Left colon (tissue), 2 donors: ENCODE measurements at places on chromosomes 12 and 14.
A peak's percentile ranks its signal among the peaks of the same experiment; 100 is the strongest.

DNA sequence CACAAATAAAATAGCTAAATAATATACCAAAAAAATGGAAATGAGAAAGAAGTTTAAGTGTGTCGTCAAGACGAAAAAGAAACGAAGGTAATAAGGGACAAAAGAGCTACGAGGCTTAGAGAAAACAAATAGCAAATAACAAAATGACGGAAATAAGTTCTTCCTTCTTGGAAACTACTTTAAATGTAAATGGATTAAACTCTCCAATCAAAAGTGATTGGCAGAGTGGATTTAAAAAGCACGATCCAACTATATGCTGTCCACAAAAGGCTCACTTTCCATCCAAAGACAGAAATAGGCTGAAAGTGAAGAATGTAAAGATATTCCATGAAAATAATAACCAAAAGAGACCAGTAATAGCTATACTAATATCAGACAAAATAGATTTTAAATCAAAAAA is 82.4 kb downstream of the DIO3 start:
- DNase-seq = no peak

- no peak for DNase-seq
Observed at GRCh38 chr14:99829450-99829849, 36.2 kb downstream of the EML1 start.

DNA sequence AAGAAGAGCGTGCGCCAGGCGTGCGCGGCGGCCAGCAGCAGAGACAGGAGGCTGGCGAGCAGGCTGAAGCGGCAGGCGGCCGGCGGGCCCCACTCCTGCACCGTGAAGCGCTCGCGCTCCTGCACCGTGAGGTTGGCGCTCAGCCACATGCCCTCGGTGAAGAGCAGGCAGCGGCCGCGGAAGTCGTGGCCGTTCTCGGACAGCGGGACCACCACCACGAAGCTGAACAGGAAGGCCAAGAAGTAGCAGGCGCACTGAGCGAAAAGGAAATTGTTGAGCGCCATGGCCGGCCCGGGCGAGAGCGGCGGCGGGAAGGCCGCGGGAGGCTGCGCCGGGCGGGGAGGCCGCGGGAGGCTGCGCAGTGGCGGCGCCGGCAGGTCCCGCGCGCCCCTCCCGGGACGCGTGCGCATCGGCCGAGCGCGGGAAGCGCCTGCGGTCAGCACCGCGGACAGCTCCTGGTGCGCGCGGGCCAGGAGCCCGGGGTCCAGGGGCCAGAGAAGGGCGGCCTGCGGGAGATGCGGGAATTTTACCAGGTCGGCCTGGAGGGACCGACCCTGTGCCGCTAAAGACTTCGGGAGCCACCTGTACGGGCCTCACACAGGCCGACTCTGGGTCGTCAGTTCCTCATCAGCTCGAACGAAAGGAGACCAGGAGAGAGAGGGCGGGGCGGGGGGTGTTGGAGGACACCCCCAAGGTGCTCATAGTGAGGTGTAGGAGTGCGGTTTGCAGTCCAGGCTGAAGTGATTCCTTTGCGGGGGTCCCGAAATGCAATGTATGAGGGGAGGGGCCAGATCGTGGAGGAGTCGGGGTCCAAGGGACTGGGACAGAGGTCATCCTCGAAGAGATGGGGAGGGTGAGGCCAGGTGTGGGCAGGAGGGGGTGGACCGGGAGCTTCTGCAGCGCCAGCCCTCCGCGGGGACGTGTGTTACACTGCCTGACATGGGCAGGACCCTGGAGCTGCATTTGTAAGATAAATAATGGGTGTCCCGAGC is at the start of gene TMEM179:
TSS of gene TMEM179 (minus strand) at position 315 of the 992 bp plus-strand sequence. CDS start at position 284, 31 bp downstream.
- DNase-seq = no peak

- no peak for DNase-seq
Observed at GRCh38 chr12:98352835-98353234, 162.6 kb upstream of the TMPO start.

- DNase-seq = no peak
Observed at GRCh38 chr14:72553656-72554055, 340.2 kb downstream of the DPF3 start.

GRCh38 chr12:39044754-39045153 is 139.4 kb upstream of the CPNE8 start:
- DNase-seq = no peak

- no peak for DNase-seq
Observed at GRCh38 chr12:114625294-114625851, 58.6 kb downstream of the TBX3 start.

- no peak for DNase-seq
Observed at GRCh38 chr14:59407246-59408010, 57.8 kb downstream of the GPR135 start.

DNA sequence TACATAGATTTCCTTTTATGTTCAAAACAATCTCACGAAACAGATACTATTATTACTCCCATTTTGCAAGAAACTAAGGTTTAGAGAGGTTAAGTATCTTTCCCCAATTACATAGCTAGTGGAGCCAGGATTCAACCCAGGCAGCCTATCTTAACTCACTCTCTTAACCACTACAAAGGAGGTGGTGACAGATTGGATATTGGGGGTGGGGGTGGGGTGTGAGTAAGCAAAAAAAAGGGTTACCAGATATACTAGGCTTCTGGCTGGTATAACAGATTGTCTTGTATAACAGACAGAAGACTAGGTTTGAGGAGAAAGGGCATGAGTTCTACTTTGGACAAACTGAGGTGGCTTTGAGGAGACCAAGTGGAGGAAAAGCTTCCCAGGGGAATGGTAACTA is 2.1 kb downstream of the GMFB start:
- no peak for DNase-seq

- no peak for DNase-seq
Observed at GRCh38 chr14:89507521-89507920, 90.5 kb upstream of the FOXN3 start.

DNA sequence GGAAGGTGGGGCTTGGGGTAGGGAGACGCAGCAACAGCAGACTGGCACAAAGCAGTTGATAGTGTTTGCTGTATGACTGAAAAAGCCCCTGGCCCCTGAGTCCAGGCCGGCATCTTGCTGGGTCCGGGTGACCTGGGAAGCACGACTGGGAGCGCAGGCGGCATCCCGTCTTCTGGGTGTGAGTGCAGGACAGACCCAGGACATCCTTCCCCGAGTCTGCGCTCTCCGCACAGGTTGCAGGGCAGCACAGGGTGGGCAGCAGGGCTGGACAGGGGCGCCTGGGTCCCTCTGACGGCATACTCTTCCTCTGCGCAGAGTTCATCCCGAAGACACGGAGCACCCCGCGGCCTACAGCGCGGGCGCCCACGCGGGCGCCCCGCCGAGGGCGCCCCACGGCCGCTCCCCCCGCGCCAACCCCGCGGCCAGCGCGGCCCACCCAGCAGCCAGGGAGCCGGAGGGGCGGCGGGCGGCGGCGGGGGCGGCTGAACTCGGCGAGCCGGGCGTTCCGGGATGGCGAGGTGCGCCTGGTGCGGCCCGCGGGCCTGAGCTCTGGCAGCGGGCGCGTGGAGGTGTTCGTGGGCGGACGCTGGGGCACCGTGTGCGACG is 9.2 kb upstream of the CYP46A1 start:
- DNase-seq = no peak

DNA sequence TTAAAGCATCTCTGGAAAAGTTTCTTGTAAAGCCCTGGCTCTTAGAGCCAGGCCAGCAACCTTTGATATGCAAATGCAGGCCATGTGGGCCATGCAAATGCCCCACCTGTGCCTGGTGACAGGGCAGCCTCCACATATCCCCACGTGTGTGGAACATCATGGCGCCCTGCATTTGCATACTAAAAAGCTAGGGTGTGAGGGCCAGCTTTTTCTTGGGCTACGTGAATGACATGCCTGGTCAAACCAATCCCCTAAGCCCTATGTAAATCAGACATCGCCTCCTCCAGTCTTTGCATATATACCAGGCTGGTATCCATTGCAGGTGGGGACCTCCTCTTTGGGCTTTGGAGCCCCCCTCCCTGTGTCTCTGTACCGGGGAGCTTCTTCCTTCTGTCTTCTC is 6.4 kb downstream of the CSRP2 start:
- DNase-seq = no peak

- peak; percentile 4 for DNase-seq
Observed at GRCh38 chr14:87805315-87805723, 187.7 kb downstream of the GALC start.

DNA sequence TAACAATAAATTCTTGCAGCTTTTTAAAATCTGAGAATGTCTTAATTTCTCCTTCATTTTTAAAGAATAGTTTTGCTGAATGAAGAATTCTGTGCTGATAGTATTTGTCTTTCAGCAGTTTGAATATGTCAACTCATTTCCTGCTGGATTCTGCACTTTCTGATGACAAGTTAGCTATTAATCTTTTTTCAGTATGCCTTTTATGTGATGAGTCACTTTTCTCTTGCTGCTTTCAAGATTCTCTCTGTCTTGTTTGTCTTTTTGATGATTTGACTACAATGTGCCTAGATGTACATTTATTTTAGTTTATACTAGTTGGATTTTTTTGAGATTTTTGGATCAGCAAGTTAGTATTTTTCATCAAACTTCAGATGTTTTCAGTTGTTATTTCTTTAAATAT is 87.9 kb upstream of the AVPR1A start:
- no peak for DNase-seq

- no peak for DNase-seq
Observed at GRCh38 chr14:102901633-102902032, 20.8 kb upstream of the AMN start.

DNA sequence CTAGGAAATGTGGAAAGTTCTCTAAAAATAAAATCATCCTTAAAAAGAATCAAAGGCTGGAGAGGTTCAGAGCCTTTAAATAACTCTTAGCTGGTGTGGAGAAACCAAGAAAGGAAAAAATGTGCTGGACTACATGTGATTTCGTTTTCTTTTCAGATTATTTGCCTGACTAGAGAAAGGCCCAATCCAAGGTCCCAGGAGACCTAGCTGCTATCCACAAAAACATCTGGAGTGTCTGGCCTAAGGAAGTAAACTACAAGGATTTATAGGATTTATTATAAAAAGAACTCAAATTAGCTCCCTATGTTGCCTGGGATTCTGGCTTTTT is 774 bp upstream of the TMEM30B start:
- no peak for DNase-seq

DNA sequence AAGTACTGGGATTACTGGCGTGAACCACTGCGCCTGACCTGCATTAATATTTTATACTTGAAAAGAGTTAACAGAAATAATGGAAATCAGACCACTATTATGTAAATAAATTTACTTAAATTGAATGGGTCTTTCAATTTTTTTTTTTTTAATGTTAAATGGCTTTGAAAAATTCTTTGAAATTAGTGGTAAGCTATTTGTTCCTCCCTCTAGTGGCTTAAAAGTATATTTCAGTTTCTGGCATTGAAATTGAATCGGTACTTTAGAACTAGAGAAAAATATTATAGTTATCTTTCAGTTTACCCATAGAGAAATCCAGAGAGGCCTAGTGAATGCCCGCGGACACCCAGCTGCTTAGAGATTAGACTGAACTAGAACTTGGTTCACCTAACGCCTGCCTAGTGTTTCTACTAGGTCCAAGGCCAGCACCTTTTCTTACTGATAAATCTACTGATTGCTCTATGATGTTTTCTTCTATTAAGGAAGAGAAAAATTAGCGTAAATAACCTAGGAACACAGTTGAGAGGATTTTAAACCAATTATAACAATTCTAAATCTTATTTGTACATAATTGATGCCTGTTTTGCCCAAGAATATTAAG is 106.5 kb downstream of the EML1 start:
- no peak for DNase-seq

- no peak for DNase-seq
Observed at GRCh38 chr14:64801046-64801445, 78.7 kb downstream of the SPTB start.

- no peak for DNase-seq
Observed at GRCh38 chr14:55317542-55318306, 46.5 kb downstream of the FBXO34 start.

GRCh38 chr14:62654641-62655040 is 390.6 kb downstream of the KCNH5 start:
- no peak for DNase-seq

- DNase-seq = no peak
Observed at GRCh38 chr14:94573475-94574277, 7.5 kb upstream of the SERPINA5 start.

DNA sequence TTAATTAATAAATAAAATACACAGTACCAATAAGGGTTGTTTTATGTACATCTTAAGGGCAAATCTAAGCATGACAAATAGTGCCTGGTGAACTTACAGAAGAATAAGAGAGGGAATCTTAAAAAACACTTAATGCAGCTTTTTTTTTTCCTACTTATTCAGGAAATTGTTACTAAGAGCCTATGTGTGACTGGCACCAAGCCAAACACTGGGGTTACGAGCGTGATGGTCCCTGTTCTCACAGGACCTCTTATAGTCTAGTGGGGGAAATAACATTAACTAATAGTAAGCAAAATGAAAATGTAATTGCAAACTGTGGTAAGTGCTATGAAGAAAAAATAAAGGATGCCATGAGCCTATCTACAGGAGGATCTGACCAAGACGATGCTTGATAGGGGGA is 53.6 kb downstream of the RTN1 start:
- no peak for DNase-seq

DNA sequence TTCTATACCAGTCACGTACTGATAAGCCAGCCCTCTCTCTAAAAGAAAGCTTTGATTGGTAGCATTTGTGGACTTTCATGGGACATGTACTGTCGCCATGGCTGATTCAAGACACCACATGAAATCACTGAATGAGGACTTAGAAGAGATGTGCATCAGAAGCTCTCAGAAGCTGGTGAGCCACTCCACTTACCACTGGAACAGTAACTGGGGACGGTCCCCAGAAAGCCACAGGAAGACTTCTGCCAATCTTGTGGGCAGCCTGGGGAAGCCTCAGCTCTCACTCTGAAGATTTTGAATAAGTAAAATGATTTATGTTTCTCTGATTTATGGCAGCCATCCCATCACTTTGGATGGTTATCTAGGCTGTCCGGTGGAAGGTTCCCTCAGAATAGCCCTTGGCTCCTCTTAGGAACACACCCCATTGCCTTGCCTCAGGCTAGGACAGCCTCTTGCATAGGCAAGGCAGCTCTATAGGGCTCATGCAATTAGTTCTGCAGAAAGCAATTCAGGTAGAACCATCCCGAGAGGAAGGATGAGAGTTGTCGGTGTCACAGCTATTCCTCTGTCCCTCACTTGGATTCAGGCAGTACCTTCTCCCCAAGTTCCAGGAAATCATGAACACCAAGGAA is 9.8 kb downstream of the DHRS1 start:
- no peak for DNase-seq

- DNase-seq = peak; percentile 40
Observed at GRCh38 chr12:132285991-132286681, 43.3 kb downstream of the GALNT9 start.

DNA sequence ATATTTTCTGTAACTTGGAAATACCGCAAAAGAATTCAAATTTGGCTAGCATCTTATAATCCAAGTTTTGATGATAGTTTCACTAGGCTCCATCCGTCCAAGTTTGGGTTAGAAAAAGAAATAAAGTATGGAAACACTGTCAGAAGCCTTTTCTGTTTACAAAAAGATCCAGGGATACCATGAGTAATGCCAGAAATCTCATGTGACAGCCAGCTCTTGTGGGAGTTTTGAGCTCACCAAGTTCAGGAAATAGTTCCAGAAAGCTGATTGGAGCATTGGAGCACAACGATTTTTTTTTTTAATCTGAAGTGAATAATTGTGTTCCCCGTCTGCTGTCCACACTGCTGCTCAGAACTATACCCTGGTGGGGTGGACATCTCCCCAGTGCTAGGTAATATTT is 229.7 kb upstream of the NPAS3 start:
- no peak for DNase-seq

- no peak for DNase-seq
Observed at GRCh38 chr12:110619534-110619953, 5.6 kb downstream of the TCTN1 start.

- DNase-seq = no peak
Observed at GRCh38 chr12:76614364-76614763, 54.8 kb upstream of the OSBPL8 start.
